ENCODE measurements at places on chromosomes 16 and 17. TPM values are rescaled to one million over a fixed set of nuclear protein-coding genes. Genes with fewer than 3 reads are reported as not detected.

BAIAP2 gene
- polyA plus RNA-seq: 48.7 TPM

CLUH gene
- polyA plus RNA-seq: 53.4 TPM

ACSM2A gene
- 68.7 TPM for polyA plus RNA-seq

GRCh38 chr17:74049967-74050458, 153.5 kb upstream of the RPL38 start:
- DNase-seq: no peak

DNA sequence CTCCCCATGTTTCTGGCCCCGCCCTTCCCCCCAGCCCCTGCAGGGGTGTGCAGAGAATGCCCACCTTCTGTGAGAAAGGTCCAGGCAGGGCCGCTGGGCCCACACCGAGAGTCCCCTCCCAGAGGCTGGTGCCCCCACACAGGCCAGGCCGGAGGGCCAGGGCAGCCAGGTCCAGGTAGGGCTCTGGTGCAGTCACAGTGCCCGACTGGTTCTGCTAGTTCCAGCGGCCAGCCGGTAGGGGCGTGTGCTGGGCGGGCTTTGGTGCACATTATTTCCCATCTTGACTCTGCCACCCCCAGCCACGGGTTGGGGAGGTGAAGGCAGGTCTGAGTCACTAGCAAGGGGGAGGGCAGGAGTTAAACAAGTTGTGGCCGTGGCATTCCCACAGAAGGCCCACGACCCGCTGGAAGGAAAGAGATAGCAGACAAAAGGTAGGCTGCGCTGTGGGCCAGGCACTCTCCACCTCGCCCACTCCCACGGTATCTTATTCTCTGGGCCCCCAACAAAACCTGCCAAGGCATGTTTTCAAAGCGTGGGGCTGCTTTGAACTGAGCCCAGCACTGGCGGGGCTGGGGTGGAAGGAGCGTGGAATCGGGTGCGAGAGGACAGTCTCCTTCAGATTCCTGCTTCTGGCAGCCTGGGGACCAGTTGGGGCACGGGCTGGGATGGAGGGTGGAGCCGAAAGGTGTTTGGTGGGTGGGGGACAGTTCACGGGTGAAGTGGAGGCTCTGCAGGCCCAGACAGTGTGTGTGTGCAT, 1.9 kb downstream of the EPN3 start:
- no peak for DNase-seq

GRCh38 chr16:70161350-70161749, 12.2 kb upstream of the CLEC18C start:
- no peak for DNase-seq

DNA sequence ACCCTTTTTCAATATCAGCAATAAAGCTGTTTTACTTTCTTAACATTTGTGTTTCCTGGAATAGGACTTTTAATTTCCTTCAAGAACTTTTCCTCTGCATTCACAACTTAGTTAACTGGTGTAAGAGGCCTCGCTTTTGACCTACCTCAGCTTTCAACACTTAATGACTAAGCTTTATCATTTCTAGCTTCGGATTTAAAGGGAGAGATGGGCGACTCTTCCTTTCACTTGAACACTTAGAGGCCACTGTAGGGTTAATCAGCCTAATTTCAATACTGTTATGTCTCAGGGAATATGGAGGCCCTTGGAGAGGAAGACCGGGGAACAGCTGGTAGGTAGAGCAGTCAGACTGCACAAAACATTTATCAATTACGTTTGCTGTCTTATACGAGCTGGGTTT, 4.7 kb downstream of the SYNRG start:
- DNase-seq: no peak

DNA sequence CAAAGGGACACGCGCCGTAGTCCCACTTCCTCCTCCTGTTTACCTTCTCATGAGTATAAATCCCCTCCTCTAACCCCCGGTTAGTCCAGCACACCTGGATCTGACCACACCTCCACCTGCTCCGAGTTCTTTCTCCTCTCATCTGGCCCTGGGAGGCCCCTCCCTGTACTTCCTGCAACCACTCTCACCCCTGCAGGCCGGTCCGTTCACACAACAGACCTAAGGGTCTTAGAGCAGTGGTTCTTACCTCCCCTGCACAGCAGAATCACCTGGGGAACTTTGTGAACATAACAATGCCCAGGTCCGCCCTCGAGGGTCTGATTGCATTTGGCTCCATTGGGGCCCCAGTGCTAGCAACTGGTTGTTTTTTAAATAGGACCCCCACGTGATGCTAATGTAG, 24.8 kb downstream of the TMEM114 start:
- no peak for DNase-seq

DNA sequence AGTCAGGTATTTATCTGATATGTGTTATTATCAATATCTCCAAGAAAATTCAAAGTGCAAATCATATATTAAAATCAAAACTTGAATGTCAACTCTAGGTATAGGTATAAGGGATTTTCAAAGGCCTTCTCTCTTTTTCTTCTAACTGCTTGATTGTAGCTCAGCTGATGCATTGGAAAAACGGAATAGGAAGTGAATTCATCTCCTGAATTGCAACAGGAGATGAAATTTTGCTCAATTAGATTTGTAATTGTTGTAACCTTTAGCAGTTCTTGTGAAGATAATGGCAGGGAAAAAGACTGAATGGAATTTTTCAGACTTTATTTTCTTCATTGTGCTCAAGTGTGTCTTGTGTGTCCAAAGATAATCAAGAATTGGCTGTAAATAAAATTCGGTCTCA, 190.2 kb upstream of the KCNJ16 start:
- DNase-seq: no peak

DNA sequence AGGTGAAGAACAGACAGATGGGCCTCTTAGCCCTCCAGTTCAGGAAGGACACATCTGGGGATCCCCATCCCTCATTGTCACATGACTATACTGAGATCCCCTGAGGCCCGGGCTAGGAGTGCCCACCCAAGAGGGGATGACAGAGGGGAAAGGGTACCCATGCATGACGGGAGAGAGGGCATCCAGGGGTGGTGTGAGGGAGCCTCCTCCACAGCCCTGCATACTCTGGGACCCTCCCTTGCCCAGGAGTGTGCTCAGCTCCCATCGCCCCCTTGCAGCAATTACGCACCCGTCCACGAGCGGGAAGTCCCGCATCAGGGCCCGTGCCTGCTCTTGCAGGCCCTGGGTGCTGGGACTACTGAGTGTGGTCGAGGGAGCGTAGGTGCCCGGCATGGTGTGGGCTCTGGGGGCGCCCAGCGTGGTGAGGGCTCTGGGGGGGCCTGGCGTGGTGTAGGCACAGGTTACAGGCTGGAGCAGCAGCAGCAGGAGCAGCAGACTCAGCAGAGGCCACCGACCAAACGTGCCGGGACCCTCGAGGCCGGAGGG, 6.5 kb downstream of the DPEP2 start:
- no peak for DNase-seq

- DNase-seq: no peak
Observed at GRCh38 chr16:67490335-67491096, 7.2 kb upstream of the AGRP start.

- DNase-seq: no peak
Observed at GRCh38 chr16:57799600-57800199, 2.6 kb downstream of the KIFC3 start.

- no peak for DNase-seq
Observed at GRCh38 chr17:78124081-78124835, 4.3 kb downstream of the TMC6 start.

- DNase-seq: no peak
Observed at GRCh38 chr17:66620528-66620927, 214.4 kb upstream of the CACNG5 start.

DNA sequence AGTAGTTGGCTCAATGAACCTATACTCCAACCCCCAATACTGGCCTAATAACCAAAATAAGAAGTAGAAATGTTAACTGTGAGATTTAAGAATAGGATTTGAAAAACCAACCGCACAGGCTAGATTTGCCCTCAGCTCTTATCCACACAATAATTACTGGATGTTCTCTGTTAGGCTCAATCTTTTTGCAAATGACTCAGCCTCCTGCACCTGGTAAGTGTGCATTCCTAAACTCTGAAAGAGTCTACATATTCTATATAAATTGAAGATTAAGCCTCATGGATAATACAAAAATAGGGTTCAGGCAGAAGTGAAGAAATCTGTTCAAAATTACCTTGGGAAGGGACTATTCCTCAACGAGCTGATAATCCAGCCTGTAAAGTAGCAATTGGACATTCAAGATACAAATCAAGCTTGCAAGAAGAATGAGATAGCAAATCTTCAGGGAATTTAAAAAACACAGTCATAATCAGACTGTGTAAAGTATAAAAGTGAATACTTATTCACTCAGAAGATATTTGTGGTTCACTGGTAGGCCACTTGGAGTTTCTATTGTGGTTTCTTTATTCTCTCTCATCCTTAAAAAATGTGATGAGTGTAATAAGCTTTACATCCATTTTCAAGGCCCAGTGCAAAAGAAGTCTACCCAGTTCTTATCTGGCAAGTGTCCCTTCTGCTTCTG, 931.9 kb upstream of the SOX9 start:
- DNase-seq: no peak

- no peak for DNase-seq
Observed at GRCh38 chr16:85362443-85362842, 250.2 kb upstream of the CIBAR2 start.

- DNase-seq: no peak
Observed at GRCh38 chr16:19644877-19645276, 73.2 kb downstream of the KNOP1 start.

DNA sequence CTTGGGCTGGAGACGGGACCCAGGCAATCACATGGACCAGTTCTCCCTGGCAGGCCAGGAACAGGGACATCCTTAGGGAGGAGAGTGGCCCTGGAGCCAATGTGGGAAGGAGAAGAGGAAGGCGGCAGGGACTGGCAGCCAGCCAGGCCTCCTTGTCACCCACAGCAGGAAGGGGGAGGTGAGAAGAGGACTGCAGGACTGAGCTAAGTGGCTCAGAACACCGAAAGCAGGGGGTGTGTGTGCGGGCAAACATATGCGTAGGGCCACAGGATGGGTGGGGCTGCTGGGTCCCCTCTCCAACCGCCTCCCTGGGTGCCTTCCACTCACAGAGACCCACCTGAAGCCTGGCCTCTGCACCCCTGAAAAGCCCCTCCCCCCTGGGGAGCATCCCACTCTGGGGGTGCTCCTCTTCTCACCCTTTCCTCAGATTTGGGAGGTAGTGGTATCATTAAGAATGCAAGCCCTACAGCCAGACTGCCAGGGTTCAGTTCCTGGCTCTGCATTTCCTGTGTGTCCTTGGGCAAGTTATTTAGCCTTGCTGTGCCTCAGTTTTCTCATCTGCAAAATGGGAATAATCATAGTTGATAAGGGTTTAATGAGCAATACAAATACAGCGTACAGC, 8.1 kb downstream of the PNMT start:
- no peak for DNase-seq

DNA sequence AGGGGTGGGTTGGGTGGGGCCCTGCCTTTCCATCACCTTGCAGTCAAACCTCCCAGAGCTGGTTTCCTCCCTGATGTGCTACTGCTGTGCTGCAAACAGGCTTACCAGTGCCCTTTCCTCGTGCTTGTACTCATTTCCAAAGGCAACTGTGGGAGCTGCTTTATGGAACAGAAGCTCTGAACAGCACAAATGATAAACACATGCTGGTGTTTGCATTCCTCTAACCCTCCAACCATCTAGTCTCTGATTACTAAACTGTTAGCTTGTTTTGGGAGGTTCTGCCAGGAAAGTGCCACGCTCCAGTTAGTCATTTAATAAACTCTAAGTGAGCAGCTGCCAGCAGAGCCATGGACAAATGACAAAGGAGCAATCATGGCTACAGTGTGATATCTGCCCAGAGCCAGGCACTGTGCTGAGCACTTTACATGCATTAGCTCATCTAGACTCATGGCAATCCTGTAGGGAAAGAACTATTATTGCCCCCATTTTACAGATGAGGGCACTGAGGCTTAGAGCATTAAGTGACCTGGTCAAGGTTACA, 110.4 kb downstream of the VAT1L start:
- DNase-seq: no peak

GRCh38 chr17:49486012-49486641, 9.0 kb upstream of the NGFR start:
- DNase-seq: no peak

DNA sequence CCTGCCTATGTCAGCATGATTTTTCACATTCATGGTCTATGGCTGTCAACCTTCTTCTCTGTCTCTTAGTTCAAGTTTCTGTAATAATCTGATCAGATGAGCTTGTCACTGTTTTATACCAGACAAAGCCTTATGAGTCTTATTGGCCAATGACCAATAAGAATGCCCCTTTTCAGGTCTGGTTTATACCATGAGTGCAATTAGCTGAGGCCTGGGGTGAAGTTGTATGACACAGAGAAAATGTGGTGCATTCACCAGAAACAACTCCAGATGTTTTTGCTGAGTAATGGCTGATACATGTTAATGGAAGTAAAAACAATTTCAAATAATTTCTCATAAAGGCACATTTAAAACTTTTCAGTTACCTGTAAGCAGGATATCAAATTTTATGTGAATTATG, 218.6 kb upstream of the CDH8 start:
- DNase-seq: no peak

DNA sequence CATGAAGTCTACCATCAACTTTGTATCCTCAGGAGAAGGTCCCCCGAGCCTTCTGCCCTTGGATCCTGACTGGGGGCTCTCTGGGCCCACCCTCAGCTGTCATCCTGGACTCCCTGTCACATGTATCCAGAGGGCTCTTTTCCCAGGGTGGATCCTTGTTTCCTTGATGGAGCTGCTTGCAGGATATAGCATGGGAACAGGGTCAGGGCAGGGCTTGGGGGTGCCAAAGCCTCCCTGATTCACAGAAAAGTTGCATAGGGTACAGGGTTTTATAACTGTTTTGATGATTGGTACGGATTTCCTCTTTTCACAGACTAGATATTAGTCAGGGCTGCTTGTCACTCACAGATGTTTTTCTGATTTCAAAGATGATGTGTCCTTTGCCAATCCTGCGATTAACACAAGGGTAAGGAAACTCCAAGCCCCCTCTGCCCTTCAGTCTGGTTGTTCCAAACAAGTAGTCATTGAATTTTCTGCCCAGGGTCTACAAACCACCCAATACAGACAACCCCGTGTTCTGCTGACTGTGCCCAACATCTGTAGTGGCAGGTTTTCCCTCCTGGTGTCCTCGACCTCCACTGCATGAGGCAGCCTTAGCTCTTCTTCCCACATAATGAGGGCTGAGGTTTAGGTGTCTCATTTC, 20.6 kb upstream of the SLC35G3 start:
- DNase-seq: no peak

DNA sequence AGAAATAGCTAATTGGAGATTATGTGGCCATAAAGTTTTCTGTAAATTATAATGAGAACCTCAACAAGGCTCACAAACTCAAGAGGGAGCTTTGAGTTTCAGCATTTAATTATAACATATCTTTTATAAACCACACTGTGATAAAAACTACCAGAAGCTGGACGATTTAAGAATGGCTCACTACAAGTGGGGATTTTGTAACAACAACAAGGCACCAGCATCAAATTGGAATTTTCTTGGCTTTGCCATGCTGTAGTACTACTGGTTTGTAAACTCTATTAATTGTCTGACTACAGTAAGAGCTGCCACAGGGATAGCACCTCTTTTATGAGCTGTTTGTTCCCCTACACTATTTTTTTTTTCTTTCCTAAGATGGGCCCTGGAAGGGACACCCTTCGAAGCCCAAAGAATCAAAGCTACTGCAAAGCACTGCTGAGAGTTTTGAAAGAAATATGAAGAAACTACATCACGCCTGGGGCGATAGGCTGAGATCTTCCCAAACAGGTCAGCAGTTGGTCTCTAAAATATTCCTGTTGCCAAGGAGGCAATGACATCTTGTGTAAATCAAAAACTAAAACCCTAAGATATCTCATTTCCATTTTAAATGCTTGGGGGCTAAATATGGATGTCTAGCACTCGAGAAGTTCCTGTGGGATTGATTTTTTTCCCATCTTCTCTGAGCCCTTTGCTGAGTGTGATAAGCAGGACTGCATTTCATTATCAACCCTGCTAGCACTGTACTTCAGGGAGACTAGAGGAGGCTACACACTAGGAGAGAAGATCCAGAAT, 40.9 kb downstream of the SKAP1 start:
- no peak for DNase-seq
